Glomerular endothelial cell (primary cell): ENCODE measurements at places on chromosomes 7 and 10.

GRCh38 chr10:103692436-103692951 lies 162.9 kb downstream of the SH3PXD2A start:
- no peak for DNase-seq

- DNase-seq, result no peak
These were observed 18.0 kb upstream of the DLG5 start for GRCh38 chr10:77944519-77944918.

DNA sequence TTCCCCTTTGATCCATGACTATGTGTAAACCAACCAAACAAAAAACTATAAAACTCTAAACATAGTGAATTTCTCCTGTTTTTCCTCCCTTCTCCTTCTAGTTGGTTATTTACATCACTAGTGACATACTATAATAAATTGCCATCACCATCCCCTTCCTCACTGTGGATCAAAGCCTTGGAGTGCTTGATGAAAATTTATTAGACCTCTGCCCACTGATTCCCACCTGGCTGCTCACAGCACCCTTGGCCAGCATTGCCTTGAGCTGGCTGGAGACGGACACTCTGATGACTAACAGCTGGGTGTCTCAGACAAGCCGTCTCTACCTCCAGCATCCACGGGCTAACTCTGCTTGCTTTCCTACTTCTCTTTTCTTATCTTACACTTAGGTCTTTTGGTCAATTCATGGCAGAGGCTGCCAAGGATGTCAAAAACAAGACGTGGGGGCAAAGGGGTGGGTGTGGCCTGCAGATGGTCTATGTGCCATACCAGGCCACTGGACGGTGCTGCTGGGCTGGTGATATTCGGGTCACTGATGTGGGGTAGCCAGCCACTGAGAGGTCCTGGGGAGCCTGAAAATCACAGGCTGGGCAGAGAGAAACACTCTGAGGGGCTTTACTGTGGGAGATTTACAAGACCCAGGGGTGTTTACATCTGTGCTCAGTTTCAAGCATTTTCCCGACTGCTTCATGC lies 207.8 kb downstream of the TAX1BP1 start:
- DNase-seq, result no peak

DNA sequence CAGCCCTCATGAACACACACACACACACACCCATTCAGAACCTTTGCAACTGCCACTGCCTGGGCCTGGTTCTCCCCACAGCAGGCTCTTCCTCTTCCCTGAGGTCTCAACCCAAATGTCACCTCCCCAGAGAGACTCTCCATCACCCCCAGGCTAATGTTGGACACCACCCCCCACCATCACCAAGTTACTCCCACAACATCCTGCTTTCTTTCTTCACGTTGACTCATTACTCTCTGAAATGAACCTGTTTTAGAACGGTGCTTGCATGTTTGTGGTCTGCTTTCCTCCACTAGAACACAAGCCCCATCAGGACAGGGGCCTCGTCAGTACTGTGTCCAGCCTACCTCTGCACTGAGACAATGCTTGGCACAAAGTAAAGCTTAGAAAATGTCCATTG lies 16.0 kb downstream of the AFAP1L2 start:
- DNase-seq, result no peak

DNA sequence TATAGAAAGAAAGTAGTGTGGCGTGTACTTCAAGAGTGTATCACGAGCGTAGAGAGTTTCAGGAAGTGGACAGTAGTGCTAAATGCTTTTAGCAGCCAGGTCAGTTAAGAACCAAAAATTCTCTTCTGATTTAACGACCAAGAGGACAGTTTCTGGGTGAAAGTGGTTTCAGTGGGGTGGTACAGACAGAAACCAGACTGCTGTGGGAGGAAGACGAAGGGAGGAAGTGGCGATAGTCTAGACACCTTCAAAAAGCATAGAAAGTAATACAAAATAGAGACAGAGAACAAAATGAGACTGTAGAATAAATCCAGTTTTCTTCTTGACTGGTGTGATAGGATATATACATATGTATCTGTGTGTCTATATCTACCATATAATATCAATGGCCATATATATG lies 93.5 kb downstream of the MBL2 start:
- no peak for DNase-seq

GRCh38 chr10:80406204-80406603 lies 2.1 kb upstream of the PRXL2A start:
- DNase-seq, result no peak
